ENCODE measurements at places on chromosomes 4 and X. TPM values are rescaled to one million over a fixed set of nuclear protein-coding genes. Genes with fewer than 3 reads are reported as not detected.

DNA sequence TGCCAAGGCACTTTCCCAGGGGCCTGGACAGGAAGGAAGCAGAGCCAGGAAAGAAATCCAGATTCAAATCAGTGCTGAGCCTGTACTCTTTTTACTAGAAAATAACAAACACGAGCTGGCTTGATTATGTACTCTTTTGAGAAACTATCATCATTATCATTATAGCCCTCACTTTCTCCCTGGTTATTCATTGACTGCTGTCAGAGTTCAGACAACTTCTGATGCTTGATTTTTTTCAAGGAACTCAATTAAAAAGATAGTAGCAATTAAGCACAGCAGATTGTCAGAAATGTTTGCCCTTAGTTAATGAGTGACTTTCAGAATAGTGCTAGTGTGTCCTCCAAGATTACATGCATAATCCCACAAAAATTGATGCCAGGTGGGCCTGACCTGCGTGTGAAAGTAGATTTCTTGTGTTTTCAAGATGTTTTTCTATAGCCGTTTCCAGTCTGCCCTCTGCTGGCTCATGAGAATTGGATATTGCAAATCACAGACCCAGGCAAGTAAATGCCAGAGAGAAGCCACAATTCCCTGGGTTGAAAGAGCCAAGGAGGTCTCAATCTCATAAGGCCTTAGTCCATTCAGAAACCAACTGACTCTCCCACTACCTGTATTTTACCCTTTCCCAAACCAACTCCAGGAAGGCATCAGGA, 14.3 kb upstream of the PNPLA4 start:
- H3K4me1 ChIP-seq, result no peaks in the 10 kb centered on the region
- H3K27me3 ChIP-seq, result no peaks in the 10 kb centered on the region
- no peak overlapping the region for H3K27ac ChIP-seq
- peak overlapping the region; percentile 31 for H3K4me3 ChIP-seq

DNA sequence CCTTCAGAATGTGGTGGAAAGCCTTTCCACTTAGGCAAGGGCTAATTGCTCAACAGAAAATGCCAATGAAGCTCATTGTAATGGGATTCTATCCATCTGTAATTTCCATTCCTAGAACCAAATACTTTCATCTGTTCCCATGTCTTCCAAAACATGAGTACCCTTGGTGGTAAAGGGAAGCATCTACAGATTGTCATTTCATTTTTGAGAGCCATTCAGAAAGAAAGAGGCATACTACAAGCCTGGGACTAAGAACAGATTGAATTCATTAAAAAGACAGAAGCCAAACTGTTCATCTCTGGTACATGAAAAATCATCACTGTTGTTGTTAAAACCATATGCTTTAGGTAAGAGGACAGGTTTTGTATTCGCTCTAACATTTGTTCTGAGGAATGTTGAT, 43.6 kb upstream of the DCTD start:
- H3K27ac ChIP-seq, result no peak overlapping the region
- no peak for DNase-seq
- no peak overlapping the region for H3K4me3 ChIP-seq
- H3K4me1 ChIP-seq, result no peaks in the 10 kb centered on the region

- no peaks in the 10 kb centered on the region for H3K4me1 ChIP-seq
- no peaks in the 10 kb centered on the region for H3K27me3 ChIP-seq
- H3K4me3 ChIP-seq, result no peak overlapping the region
- H3K27ac ChIP-seq, result no peak overlapping the region
- no peaks in the 10 kb centered on the region for H3K36me3 ChIP-seq
- no peak for DNase-seq
Measured at GRCh38 chrX:139559383-139560042, 29.0 kb downstream of the F9 start.

- H3K4me1 ChIP-seq, result no peaks in the 10 kb centered on the region
- no peak overlapping the region for H3K27ac ChIP-seq
- peak; percentile 63 for DNase-seq
- H3K36me3 ChIP-seq, result no peaks in the 10 kb centered on the region
- H3K4me3 ChIP-seq, result no peak overlapping the region
Measured at GRCh38 chr4:3269991-3270611, 21.1 kb downstream of the MSANTD1 start.

DNA sequence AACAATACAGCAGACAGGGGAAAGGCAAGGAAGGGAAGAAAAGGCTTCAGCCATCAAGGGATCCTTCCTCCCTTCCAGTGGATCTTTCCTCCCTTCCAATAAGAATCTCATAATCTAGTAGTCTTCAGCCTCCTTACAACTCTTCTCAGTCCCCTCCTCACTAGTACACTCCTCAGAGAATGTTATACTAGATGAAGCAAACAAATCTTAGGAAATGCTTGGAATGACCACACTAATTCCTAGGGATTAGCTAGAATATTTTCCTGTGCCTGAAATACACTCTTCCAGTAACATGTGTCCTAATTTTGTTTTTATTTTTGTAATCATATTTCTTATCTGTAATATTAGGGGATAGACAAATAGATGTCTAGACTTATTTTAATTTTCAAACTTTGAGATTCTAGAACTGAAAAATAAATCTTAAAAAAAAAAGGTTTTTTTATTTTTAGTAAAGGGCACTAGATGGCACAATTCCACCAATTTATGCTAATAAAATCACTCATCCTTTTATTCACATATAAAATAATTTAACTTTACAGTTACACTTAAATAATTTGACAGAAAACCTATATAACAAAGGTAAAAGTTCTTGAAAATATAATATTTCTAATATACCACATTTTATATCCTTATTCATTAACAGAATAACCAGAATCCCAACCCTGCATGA, 7.0 kb upstream of the STPG2 start:
- no peak for DNase-seq
- no peak overlapping the region for H3K4me3 ChIP-seq
- H3K4me1 ChIP-seq, result no peaks in the 10 kb centered on the region
- H3K27me3 ChIP-seq, result no peaks in the 10 kb centered on the region
- no peak overlapping the region for H3K27ac ChIP-seq

GRCh38 chr4:76426272-76426671, 5.3 kb upstream of the CCDC158 start:
- H3K4me1 ChIP-seq, result no peaks in the 10 kb centered on the region
- no peaks in the 10 kb centered on the region for H3K27me3 ChIP-seq
- H3K27ac ChIP-seq, result no peak overlapping the region
- no peaks in the 10 kb centered on the region for H3K36me3 ChIP-seq

- H3K27me3 ChIP-seq, result no peaks in the 10 kb centered on the region
- H3K36me3 ChIP-seq, result no peaks in the 10 kb centered on the region
- no peaks in the 10 kb centered on the region for H3K4me1 ChIP-seq
Measured at GRCh38 chrX:22690116-22690515, 309.6 kb upstream of the DDX53 start.

- no peaks in the 10 kb centered on the region for H3K27me3 ChIP-seq
- H3K27ac ChIP-seq, result no peak overlapping the region
- no peaks in the 10 kb centered on the region for H3K4me1 ChIP-seq
- no peak for DNase-seq
- no peak overlapping the region for H3K4me3 ChIP-seq
Measured at GRCh38 chr4:7433376-7434140, 1.2 kb downstream of the PSAPL1 start.

DNA sequence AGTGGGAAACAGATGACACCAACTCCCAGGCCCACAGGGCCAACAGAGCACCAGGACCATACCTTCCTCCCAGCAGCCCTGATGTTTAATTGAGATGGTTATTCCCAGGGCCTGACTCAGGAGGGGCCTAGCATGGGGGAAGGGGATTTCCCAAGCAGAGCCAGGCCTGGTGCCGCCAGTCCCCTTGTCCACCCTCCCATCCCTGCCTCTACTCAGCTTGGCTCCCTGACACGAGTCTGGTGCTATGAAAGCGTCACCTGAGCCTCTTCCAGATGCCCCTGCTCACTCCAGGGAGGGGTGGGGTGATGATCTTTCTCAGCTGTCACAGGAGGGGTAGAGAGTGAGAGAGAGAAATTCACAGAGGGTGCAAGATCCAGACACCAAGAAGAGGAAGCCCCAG, 72.7 kb downstream of the EFNB1 start:
- H3K4me3 ChIP-seq, result no peak overlapping the region
- no peak for DNase-seq
- H3K27ac ChIP-seq, result no peak overlapping the region
- no peaks in the 10 kb centered on the region for H3K27me3 ChIP-seq

Gene PRR32
- total RNA-seq, result not detected

Gene ETDB
- not detected for total RNA-seq

Gene NFKB1
- 56.9 TPM for total RNA-seq

Gene PLAC8
- total RNA-seq, result 10.3 TPM

Gene FGD1
- 4.7 TPM for total RNA-seq

Gene PABPC1L2B
- not detected for total RNA-seq

Gene PNMA5
- total RNA-seq, result not detected

Gene RXFP1
- total RNA-seq, result 1.4 TPM

All from kidney (tissue), 22 donors.